Naive thymus-derived CD8-positive, alpha-beta T cell (primary cell): ENCODE measurements at places on chromosomes 13 and 19. TPM values are rescaled to one million over a fixed set of nuclear protein-coding genes. Genes with fewer than 3 reads are reported as not detected.

MBNL2 gene
- polyA plus RNA-seq, result 14.5 TPM

ZNF497 gene
- 2.2 TPM for polyA plus RNA-seq

ERICH4 gene
- polyA plus RNA-seq, result not detected

DNA sequence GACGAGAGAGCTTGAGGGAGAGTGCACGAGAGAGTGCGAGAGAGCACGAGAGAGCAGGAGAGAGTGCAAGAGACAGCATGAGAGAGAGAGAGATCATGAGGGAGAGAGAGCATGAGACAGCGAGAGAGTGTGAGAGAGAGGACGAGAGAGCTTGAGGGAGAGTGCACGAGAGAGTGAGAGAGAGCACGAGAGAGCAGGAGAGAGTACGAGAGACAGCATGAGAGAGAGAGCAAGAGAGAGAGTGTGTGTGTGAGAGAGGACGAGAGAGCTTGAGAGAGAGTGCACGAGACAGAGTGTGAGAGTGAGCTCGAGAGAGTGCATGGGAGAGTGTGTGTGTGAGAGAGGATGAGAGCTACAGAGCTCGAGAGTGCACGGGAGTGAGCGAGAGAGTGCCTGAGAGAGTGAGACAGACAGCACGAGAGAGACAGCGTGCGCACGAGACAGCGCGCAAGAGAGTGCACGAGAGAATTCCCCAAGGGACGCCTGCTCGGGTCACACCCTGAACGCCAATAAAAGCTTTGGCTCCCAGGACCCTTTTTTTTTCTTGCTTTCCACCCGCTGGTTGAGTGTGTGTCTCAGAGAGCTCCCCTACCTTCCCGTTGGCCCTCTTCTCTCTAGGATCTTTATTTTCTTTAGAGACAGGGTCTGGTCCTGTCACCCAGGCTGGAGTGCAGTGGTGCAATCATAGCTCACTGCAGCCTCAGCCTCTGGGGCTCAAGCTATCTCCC, 3.7 kb downstream of the CD70 start:
- no peak overlapping the region for H3K27ac ChIP-seq
- no peak for DNase-seq
- peak overlapping the region; percentile 81 for H3K4me3 ChIP-seq
- no peaks in the 10 kb centered on the region for H3K36me3 ChIP-seq

DNA sequence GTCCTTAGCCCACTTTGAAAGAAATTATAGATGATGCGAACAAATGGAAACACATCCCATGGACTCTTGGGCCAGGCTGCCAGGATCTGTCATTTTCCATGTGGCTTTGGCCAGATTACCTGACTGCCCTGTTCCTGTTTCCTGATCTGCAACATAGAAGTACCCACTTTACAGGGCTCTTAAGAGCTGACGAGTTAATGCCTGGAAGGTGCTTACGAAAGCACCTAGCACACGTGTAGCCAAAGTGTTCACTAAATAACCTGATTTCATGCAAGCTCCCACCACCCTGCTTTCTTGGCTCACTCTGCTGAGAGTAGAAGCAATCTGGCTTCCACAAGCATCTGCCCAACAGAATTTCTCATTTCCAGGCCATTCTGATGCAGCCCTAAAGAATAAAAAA, 575.2 kb downstream of the MYO16 start:
- H3K36me3 ChIP-seq, result no peaks in the 10 kb centered on the region
- H3K27ac ChIP-seq, result no peak overlapping the region
- no peak for DNase-seq
- H3K27me3 ChIP-seq, result peaks cover 12% of the 10 kb centered on the region

DNA sequence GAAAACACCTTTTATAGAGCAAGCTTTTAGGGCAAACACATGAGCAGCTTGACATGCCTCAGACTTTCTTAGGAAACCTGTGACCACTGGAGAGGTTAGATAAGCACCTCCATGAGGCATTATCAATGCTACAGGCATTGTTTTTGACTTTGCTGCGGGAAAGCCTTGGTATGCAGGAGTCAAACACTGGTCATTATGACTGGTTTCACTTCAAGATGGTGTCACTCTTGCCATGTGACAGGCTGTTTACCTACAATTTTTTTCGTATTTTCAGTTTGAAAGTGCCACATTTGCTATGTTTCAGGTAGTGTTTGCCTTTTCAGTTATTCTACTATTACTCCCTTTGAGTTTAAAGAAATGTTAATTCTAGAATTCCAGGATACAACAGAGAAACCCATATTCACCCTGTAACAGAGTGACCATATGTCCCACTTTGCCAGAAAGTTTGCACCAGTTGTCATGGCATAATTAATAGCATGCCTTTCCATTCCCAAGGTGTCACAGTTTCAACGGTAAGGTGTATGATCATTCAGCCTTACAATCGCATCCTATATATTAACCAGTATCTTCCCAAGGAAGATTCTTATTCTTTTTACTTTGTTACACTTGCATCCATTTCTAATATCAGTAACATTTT, 33.0 kb downstream of the USP12 start:
- H3K27ac ChIP-seq, result no peak overlapping the region
- H3K4me1 ChIP-seq, result peaks cover 52% of the 10 kb centered on the region
- DNase-seq, result no peak
- H3K4me3 ChIP-seq, result no peak overlapping the region
